ENCODE measurements at places on chromosomes 7 and 10.

GRCh38 chr7:87635921-87636320 lies 7.7 kb downstream of the RUNDC3B start:
- DNase-seq = no peak

DNA sequence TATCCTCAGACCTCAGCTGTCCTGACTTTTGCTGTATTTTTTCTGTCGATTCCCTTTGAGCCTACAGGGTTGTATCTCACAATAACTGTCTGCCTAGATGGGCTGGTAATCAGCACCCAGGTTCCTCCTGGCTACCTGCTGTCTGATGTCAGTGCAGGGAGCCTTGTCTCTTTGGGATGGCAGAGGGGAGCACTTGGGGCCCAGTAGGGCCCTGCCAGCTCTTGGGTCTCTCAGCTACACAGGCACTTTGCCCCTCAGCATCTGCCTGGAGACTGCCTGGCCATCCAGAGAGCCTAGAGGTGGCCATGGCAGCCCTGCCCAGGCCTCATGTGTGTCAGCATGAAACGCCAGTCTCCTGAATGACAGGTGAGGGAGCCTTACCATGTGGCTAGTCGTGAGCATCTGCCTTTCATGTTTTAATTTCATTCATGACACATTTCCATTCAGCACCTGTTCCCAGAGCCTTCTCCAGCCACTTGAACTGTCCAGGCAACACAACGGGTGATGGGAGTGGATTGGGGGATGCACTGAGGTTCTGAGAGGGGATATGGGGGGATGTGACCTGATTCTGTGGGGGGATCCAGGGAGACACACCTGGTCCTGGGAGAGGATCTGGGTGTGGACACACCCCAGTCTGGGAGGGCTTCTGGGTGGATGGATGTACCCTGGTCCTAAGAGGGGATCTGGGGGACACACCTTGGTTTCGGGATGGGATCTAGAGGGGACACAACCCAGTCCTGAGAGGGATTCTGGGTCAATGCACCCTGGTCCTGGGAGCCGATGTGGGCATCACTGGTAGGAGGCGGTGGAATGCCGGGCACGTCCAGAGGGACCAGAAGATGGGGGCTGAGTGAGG lies 21.9 kb downstream of the ADCY1 start:
- no peak for DNase-seq

GRCh38 chr7:143041346-143041745 lies 10.8 kb upstream of the OR6V1 start:
- no peak for DNase-seq

GRCh38 chr10:14879928-14880193 lies 1.2 kb downstream of the SUV39H2 start:
- no peak for DNase-seq

GRCh38 chr10:46171661-46172060 lies 115.1 kb upstream of the ANTXRL start:
- DNase-seq = no peak

DNA sequence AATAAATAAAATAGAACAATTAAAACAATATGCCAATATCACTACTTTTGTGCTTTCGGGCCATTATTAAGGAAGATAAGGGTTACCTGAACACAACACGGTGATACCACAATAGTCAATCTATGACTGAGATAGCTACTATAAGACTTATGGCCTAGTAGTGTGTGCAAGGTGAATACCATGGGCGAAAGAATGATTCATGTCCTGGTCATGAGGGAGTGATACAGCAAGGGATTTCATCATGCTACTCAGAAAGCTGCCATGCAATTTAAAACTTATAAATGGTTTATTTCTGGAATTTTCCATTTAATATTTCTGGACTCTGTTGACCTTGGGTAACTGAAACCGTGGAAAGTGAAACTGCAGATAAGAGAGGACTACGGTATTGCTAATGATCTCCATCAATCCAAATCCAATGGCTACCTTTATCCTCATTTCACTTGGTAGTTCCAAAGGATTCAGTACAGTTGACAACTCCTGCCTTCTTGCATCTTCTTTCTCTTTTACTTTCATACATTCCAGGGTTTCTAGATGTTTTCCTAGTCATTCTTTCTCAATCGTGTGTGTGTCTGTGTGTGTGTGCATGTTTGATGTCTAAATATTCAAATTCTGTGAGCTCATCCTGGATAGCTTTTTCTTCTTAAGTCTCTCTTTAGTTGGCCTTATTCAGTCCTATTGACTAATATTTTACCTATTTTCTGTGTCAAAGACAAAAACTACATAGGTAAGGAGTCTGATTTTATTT lies 100.5 kb upstream of the MAGI2 start:
- no peak for DNase-seq

DNA sequence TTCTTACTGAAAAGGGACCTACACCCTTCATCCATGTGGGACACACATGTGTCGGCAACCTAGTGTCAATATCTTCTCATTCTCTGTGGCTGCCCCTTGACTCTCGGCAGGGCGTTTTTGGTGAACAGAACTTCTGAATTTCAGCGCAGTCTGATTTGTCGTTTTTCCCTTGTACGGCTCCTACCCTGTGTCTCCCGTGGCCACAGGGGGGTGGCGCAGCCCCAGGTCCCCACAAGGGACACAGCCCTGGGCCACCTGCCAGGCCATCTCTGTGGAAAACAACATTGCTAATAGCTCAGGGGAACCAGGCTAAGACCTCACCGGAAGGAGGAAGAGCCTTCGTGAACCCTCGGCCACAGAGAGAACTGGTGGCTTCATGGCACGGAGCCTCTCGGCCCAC lies 53.1 kb upstream of the NKX6-2 start:
- DNase-seq = no peak

GRCh38 chr10:3071405-3072198 lies 4.3 kb downstream of the PFKP start:
- no peak for DNase-seq

GRCh38 chr7:112080441-112080840 lies 125.8 kb downstream of the DOCK4 start:
- peak; percentile 50 for DNase-seq

DNA sequence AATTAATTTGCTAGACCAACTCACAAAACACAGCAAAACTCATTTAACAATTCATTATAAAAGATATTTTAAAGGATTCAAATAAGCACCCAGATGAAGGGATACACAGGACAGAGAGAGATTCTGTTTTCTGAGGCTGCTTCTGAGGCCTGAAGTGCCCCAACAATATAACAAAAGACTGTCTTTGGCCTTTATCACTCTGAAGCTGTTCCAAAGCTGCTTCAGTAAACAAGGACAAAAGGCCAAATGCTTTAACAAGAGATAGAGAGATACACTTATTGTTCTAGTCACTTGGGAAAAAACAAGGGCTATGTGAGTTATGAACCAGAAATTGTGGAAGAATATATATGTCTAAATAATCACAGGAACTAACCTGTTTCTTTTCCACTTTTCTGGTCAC lies 223.7 kb downstream of the CXCL12 start:
- no peak for DNase-seq

GRCh38 chr7:129779602-129780256 lies 168.2 kb downstream of the NRF1 start:
- DNase-seq = no peak

DNA sequence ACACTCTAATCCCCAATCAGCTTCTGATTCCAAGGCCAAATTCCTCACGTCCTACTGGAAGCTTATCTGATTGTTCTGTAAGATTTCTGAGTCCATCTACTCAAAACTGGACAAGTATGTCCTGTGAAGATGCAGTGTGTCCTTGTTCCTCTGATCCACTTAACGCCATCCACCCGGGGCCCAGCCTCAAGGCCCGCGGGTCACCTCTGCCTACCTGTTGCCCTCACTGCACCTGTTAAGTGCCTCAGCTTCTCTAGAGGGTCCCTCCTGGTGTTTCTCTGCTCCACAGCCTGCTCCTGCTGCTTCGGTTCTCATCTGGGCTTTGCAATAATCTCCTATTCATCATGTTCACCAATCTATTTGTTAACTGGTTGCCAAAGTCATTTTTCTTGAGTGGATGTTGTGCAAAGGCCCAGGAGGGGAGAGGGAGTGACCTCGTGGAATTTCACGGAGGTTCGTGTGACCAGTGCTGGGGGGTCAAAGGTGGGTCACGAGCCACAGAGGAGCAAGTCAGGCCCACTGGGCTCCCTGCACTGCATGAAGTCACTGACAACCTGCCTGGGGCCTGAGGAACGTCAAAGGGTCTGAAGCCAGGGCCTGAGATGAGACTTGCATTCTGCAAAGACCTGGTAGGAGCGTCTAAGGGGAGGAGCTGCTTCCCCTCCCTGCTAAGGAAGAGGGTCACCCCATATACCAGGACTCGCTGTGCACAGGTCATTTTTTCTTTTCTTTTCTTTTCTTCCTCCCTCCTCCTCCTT lies 338.1 kb downstream of the WDR37 start:
- no peak for DNase-seq

- no peak for DNase-seq
Observed at GRCh38 chr10:23081891-23082290, 13.5 kb upstream of the MSRB2 start.

DNA sequence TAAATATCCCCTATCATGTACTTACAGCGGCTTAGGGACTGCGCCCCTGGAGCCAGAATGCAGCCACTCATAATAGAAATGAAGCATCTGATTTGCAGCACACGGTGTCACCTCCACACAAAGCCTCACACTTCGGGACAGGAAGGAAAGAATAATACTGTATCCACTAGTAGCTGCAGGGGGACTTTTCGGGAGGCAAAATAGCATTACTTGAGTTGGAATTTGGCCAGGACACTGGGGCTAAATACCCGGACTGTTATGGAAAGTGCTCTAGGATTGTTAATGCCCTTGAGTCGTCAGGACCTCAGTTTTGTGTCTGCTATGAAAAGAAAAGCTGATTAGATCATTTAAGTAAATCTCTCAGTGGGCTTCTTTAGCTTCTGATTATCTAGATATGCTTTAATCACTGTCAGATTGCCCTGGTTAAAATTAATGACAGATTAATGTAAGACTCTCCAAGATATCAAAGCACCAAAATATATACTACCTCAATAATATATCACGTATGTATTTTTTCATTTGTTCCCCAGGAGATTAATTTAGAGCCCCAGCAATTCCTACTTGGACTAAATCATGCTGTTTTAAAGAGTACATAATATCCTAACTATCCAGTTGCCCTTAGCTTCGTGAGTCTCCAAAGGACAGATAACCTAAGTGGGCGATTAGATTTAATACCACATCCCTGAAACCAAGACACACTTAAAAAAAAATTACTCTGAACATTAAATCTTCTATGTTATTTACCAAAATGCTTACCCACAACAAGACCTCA lies 173.0 kb upstream of the NEBL start:
- no peak for DNase-seq

- DNase-seq = no peak
Observed at GRCh38 chr10:73731588-73732375, 12.4 kb upstream of the SEC24C start.

GRCh38 chr7:127959770-127960169 lies 71.5 kb downstream of the LRRC4 start:
- DNase-seq = no peak

DNA sequence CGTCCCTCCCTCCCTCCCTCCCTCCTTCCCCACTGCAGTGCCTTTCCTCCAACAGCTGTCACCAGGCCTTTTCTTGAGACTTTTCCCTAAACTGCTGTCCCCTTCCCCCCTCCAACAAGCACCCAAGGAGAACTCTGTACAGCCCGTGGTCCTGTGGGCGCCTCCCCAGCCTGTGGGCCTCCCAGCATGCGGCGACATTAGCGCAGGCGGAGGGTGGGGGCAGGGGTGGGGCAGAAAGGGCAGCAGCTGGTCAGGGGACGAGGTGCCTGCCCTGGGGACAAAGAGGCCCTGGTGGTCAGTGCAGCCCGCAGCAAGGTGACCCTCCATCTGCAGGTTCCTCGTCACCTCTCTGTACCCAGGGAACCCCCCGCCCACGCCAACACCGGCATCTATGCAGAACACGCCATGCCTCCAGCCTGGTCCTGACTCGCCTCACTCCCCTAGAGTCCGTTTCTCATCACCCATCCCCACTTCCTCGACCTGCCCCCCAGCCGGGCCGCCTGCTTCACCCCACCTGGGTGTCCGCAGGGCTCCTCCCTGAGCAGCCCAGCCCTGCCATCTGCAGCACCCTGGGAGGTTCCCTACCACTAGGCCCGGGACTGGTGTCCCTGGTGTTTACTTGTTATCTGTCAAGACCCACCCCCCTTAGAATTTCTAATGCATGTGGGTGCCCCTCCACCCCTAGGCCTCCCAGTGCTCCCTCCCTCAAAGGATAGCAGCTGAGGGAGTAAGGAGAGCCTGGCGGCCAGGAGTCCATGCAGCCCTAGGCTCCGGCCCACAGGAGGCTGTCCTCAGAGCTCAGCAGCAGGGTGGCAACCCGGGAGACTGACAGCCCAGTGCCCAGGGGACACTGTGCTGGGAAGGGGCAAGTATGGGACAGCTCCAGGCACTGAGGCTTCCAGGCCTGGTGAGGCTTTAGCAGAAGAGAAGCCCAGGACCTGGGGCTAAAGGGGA lies 147.8 kb downstream of the ARHGAP22 start:
- DNase-seq = no peak

DNA sequence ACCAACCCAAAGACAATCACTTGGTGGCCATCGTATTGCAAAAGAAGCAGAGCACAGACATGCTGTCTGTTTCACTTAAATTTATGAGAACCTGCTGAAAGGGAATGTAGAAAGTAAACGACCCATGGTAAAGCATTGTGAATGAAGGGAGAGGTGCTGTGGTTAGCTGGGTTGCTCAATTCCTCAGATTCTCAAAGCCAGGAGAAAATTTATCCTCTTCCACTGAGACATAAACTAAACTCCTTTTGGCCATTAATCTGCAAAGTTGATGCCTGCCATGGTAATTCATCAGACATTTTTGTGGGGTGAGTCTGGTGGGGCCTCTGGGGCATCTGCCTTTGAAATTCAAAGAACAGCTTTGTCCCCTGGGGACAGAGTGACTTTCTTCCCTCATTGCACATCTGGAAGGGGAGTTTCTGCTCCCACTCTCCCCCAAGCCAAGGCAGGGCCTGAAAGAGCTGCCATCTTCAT lies 951.0 kb downstream of the LRMDA start:
- DNase-seq = peak; percentile 97

GRCh38 chr7:148727501-148728278 lies 29.0 kb downstream of the CUL1 start:
- no peak for DNase-seq

DNA sequence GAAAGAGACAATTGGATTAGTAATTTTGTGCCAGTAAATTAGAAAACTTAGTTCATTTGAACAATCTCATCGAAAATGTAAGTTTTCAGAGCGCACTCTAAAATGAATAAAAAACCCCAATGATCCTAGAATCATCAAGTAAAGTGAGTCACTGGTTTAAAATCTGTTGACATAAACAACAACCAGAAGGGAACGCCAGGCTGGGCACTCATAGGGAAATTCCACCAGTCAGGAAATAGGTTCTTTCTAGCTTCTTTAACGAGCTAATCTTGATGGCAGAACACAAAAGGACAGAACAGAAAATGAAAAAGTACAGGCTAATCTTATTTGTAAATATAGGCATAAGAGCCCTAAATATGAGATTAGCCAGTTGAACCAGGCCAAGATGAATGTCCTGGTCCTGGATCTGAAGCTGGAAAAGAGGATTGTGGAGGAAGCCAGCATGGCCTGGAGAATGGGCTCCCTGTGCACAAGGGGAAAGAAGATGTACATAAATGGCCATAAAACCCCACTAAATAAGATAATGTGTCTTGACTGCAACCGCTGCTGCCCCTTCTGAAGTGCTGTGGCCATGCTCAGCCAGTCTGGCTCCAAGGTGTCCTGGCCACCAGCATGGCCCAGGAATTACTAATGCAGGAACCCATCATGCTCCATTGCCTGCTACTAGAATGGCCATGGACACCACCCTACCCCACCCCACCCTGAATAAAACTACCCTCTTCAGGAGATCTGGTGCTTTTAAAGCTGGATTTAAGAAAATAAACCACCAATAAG lies 114.0 kb downstream of the WDFY4 start:
- no peak for DNase-seq
